ENCODE measurements at places on chromosomes 2 and 18.
A peak's percentile ranks its signal among the peaks of the same experiment; 100 is the strongest.

GRCh38 chr2:226738821-226739544, 60.6 kb downstream of the IRS1 start:
- no peak for DNase-seq

DNA sequence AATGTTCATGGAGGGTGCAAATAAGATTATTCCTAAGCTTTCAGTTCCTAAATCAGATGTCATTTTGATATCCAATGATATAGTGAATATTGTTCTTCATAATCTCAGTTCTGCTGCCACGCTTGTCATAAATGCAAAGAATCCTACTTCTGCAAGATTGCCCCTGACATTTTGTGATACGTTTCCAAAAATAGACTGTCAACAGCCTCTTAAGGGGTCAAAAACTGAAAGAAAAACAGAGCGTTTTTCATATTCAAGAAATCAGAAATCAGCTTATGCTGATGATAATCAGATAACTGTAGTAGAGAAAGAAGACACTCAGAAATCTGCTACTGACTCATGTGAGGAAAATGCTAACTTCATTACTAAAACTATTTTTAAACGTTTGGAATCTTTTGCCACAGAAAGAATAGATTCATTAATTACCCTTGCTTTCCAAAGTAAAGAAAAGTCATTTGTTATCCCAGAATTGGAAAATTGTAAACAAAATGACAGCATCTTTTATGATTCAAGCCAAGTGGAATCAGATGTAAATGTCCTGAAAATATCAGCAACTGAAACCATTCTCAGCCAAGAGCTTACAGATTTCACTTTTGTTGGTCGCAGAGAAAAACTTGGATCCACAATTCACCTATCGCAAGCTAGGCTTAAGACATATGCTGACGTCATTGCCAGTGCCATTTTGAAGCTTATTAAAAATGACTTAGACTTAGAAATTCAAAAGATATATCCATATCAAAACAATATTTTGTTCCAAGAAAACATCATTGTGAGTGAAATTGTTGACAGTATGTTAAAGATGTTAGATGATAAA, 55.1 kb downstream of the FSIP2 start:
- no peak for DNase-seq

DNA sequence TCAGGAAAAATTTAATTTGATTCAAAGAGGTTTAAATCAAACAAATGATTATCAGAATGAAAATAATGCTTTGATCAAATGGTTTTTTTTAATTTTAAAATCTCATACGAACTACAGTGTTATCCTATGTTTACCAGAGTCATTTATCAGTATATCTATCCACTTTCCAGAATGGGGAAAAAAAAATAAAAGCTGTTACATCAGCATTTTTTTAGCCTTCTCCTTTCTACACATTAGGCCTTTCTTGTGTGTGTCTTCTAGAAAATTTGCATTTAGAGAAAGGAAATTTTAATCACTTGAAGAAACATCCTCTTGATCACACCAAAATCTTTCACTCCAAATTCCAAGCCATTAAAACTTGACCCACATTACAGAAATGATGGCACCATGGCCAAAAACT, 608.9 kb upstream of the ID2 start:
- DNase-seq: no peak

DNA sequence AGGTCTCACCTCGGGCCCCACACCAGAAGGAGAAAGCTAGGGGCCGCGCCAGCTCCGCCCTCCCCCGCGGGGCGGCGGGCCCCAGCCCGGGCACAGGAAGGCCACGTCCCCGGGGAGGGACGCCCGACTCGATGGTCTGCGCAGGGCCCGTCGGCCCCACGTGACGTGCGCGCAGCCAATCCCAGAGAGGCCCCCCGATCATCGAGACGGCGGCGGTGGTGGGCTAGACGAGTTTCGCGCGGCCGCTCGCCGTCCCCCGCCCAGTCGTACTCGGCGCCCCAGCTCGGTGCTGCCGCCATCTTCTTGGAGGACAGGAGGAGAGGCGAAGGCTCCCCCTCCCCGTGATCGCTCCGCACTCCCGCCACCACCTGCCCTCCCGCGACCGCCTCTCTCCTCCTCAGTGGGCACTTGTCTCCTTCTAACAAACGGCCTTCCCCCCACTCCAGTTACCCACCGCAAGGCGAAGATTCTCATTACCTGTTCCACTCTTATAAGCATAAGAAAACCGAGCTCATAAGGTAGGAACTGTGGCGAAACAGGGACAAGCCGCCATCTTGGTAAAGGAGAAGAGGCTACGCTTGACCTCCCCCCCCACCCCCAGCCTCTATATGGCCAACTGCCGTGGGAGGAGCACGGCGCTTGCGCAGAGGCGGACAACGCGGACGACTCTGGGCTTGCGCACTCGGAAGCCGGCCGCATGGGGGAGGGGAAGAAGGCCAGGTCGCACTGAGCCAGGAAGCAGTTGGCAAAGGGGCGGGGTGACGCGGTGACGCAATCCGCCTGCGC, at the start of gene HDLBP:
Gene HDLBP, minus strand, starts transcription at position 580 of the 786 bp plus-strand sequence. CDS start 48,803 bp downstream, outside the sequence.
- DNase-seq: peak; percentile 100

DNA sequence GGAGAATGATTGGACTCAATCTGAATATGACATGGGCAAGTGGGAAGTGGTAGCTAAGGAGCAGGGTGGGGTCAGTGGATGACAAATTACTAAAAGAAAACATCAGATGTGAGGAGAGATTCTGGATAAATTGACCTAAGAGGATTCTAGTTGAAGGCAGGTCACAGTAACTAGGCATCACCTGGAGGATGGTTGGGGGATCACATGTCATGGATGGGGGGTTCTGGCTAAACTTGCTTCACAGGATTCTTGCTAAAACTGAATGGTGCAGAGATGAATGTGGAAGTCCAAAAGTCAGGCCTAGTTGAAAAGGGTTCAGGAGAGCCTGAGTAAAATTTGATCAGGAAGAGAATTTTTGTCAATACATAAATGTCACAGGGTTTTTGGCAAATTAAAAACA, 18.3 kb downstream of the CLHC1 start:
- DNase-seq: no peak

GRCh38 chr2:20366672-20367116, 16.1 kb upstream of the PUM2 start:
- DNase-seq: no peak

DNA sequence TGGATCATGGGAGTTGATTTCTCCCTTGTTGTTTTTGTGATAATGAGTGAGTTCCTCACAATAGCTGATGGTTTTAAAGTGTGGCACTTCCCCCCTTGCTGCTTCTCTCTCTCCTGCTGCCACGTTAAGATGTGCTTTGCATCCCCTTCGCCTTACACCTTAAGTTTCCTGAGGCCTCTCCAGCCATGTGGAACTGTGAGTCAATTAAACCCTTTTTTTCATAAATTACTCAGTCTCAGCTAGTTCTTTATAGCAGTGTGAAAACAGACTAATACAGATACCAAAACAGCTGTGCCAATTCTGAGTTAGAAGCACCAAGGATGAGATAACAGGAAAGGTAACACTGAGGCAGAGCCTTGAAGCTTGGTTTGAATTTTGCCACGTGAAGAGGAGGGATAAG, 44.7 kb downstream of the ITSN2 start:
- no peak for DNase-seq

DNA sequence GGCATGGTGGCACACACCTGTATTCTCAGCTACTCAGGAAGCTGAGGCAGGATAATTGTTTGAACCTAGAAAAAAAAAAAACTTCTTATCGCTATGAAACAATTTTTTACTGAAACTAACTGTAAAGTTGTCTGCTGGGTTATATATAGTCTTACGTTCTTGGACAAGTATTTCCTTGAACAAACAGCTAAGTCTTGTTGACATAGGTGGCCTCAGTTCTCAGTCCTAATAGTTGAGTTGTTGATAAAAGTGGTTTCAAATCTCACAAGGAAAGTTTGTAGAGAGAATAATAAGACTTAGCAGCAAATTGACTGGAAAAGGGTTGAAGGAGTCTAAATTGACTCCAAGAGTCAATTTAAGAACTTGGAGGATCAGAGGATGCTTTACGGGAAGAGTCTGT, 166.5 kb upstream of the KCNJ3 start:
- DNase-seq: no peak

DNA sequence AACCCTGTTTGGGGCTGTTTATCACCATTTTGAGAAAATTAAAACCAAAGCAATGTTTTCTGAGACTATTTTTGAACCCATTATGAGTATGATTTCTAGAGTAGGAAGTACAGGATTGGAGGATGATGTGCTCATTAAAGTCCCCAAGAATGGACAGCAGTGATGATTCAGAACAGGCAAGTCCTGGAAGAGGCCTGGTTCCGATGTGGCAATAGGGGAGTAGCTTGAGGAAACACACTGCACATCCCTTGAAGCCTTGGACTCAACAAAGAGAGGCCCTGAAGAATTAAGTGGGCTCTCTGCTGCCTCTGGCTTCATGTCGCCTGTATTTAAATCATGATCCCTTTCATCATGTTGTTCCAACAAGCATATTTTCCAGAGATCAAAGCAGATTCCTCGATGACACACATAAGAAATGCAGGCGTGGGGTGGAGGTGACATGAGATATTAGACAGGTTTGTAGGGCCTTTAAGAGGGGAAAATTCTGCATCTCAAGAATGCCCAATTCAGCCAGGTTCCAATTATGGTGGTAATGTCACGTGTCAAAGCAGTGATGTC, 242.2 kb downstream of the FHOD3 start:
- no peak for DNase-seq

GRCh38 chr2:28539118-28539541, 43.3 kb downstream of the PLB1 start:
- DNase-seq: no peak

- no peak for DNase-seq
These were observed 228.3 kb upstream of the ERBB4 start for GRCh38 chr2:212766921-212767320.

Data from activated naive CD4-positive, alpha-beta T cell treated with anti-CD3 and anti-CD28 coated beads, Interleukin-2, amount 50 U/mL, for 16 hours (primary cell).